CD4-positive, alpha-beta memory T cell (primary cell): ENCODE measurements at places on chromosomes 6 and 20. TPM values are rescaled to one million over a fixed set of nuclear protein-coding genes. Genes with fewer than 3 reads are reported as not detected.

The RANBP9 gene
- total RNA-seq: 52.9 TPM

The SNAI1 gene
- 0.44 TPM for total RNA-seq

DNA sequence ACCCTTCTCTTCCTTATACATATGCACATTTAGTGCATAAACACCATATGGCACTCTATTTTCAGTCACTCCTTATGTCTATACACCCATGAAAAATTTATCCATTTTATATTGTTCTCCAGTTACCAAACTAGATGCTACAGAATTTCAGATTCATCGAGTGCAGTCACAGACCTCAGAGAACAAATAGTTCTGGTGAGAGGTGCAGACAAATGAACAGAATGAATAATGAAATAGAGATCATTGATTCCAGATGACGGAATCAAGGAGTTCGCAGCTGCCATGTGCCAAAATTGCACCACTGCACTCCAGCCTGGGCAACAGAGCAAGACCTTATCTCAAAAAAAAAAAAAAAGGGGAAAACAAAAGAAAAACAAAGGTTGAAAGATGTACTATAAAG lies 214.8 kb upstream of the CEP162 start:
- DNase-seq: no peak

DNA sequence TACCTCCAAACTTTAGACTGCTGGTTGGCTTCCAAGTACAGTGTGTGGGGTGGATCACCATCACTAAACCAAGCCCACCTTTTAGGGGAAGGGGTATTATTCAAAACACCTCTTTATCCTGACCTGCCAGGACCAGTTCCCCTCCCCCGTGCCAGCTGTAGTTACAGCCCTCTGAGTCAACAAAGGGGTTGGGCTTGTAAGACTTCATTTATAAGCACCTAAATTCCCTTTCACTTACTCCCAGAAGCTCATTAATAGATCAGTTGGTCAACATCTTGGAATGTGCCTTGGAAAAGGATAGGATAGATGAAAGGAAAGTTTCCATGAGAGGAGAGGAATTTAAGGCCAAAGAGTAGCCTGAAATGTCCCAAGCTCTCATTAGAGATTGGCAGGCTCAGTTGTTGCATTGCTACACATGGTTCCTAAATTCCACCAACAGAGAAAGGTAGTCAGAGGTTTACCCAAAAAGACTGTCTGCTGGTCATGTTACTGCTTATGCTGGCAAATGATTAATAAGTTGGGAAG lies 59.2 kb downstream of the TNFAIP3 start:
- no peak for DNase-seq

- no peak for DNase-seq
These were observed 636.1 kb downstream of the KIF16B start for GRCh38 chr20:15937179-15937578.

- no peak for DNase-seq
These were observed 195.9 kb upstream of the CST7 start for GRCh38 chr20:24753130-24753529.
